SJSA1 (cell line): ENCODE measurements at places on chromosomes 5 and 9. TPM values are rescaled to one million over a fixed set of nuclear protein-coding genes. Genes with fewer than 3 reads are reported as not detected.

The SLC34A3 gene
- not detected in 2 replicates for total RNA-seq

The CEL gene
- total RNA-seq: 0.61 TPM in 1 of 2 replicates, not detected in the other

The ECPAS gene
- total RNA-seq: 31.4 and 35.7 TPM in 2 replicates

The TXNDC8 gene
- not detected in 2 replicates for total RNA-seq

The ZNF79 gene
- total RNA-seq: 7.1 and 7.6 TPM in 2 replicates

The NUTM2G gene
- total RNA-seq: not detected in 2 replicates

The HARS2 gene
- 51.8 and 53.0 TPM in 2 replicates for total RNA-seq

The CER1 gene
- not detected in 2 replicates for total RNA-seq

The NMUR2 gene
- not detected in 2 replicates for total RNA-seq

The IFNA21 gene
- not detected in 2 replicates for total RNA-seq

The SHISAL2B gene
- not detected in 2 replicates for total RNA-seq

The GRIN3A gene
- not detected in 2 replicates for total RNA-seq

The OR1J2 gene
- not detected in 2 replicates for total RNA-seq
